CD4-positive, alpha-beta T cell (primary cell): ENCODE measurements at places on chromosomes 13 and 19. TPM values are rescaled to one million over a fixed set of nuclear protein-coding genes. Genes with fewer than 3 reads are reported as not detected.

- H3K4me3 ChIP-seq, result no peak overlapping the region
- DNase-seq, result no peak
- H3K4me1 ChIP-seq, result no peaks in the 10 kb centered on the region
- H3K27ac ChIP-seq, result no peak overlapping the region
Observed at GRCh38 chr13:109963960-109964563, 177.7 kb upstream of the IRS2 start.

DNA sequence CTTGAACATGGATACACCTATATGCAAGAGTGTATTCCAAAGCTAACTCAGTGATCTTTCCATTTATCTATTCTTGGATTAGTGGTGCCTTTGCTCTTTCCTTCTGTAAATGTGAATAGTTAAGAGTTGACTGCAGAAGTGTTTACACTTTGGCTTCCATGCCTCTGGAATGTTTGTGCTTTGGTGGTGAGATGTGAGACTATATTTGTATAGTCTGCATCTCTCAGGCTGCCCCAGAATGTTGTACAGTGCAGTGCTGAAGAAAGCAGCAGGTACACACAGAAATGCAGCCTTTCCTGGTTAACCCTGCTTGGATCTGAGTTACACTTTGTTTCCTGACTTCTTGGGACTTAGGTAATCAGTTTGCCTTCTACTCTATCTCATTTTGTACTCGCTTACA, 90.2 kb downstream of the DNAJC15 start:
- H3K27me3 ChIP-seq, result no peaks in the 10 kb centered on the region
- H3K27ac ChIP-seq, result no peak overlapping the region
- DNase-seq, result no peak
- H3K4me1 ChIP-seq, result no peaks in the 10 kb centered on the region

The ZFP30 gene
- total RNA-seq, result 3.6 TPM

The RNF113B gene
- total RNA-seq, result not detected

DNA sequence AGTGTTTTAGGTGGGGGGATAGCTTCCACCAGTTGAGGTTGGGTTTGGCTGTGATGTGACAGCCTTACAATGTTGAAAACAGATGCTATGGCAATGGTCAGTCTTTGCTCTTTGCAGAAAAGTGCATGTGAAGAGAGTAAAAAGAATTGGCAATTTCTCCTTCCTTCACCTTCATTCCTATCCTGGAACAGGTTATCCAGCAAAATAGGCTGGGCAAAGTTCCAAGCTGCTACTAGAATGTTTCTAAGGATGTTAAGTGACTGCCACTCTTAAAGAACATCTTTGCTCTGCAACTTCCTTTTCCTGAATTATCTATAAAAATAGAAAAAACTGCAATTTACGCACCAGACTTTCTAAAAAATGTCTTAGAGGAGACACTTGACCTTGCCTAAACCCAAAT, 50.1 kb upstream of the MYCBP2 start:
- DNase-seq, result no peak
- no peaks in the 10 kb centered on the region for H3K36me3 ChIP-seq
- no peak overlapping the region for H3K4me3 ChIP-seq
